ENCODE measurements at places on chromosomes 3 and 15. TPM values are rescaled to one million over a fixed set of nuclear protein-coding genes. Genes with fewer than 3 reads are reported as not detected.

SLC51B gene
- not detected for total RNA-seq

IL16 gene
- total RNA-seq, result 0.09 TPM

DNA sequence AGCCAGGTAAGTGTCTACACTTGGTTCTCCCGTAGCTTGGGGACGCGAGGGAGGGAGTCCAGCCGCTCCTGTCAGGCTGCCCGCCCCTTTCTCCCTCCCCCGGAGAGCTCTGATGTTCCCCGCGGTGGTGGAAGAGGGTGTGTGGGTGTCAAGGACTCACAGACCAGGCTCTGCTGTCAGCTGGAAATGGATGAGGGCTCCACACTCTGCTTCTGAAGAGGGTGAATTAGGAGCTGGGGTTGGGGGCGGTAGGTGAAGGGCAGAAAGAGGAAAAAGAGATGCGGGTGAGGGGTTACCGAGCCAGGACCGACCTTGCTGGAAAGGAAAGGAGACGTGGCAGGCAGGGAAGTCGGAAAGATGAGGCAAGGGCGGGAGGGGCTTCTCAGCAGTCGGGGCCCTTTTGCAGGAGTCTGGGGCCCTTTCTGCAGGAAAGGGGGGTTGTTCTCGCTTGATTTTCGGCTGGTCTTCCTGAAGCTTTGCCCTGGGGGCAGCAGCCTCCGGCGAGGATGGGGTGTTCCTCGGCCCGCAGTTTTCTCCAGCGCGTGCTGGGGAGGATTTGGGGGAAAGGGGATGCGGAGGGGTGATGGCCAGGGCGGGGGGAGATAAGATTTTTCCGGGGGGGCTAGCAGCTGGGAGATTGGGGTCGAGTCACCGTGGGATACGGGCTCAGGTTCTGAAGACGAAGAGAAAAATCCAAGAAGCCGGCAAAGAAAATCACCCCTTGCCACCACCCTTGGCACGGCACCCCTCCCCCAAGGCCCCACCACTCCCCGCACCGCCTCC is 602 bp upstream of the BAHD1 start:
- DNase-seq, result no peak

GRCh38 chr3:60698117-60698516 is 553.1 kb downstream of the FHIT start:
- no peak for DNase-seq

GRCh38 chr3:29606416-29606815 is 325.5 kb downstream of the RBMS3 start:
- DNase-seq, result no peak

- no peak for DNase-seq
These were observed 59.5 kb upstream of the CTSH start for GRCh38 chr15:79004336-79004735.

GRCh38 chr3:197793247-197793646 is 2.2 kb downstream of the LRCH3 start:
- no peak for DNase-seq

DNA sequence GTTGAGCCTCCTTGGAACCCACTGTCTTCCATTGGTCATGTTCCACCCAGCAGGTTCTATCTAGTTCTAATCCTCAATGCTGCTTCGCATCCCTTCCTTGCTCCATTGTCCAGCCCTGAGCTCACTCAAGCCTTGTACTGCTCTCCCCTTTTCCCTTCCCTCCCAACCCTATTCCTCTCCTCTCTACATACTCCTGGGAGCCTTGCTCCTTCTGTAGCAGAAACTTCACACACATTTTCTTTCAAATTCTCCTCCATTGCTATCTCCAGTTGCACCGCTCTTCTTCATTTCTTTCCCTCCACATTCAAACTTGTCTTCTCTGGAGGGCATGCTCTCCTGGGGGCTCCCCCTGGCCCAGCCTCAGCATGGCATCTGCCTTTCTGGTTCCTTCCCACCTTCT is 14.5 kb downstream of the NR1I2 start:
- no peak for DNase-seq

GRCh38 chr3:59654123-59654479 is 604.3 kb upstream of the CFAP20DC start:
- no peak for DNase-seq

DNA sequence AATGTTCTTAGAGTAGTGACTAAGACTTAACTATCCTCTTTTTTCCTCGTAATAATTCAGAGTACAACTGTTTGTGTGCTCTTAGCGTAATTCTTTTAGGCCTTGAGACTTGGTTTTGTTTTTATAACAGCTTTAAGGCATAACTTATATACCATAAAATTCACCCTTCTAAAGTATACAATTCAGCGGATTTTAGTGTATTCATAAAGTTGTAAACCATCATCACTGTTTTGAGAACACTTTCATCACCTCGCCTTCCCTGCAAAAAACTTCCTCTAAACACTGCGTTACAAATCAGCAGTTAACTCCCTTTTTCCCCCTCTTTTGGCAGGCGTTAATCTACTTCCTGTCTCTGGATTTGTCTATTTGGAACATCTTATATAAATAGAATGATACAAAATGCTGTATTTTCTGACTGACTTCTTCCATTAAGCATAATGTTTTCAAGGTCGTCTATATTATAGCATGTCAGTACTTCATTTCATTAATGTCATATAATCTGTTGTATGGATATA is 18.7 kb downstream of the DNAJC13 start:
- DNase-seq, result no peak
